ENCODE measurements at places on chromosomes 4 and X.

DNA sequence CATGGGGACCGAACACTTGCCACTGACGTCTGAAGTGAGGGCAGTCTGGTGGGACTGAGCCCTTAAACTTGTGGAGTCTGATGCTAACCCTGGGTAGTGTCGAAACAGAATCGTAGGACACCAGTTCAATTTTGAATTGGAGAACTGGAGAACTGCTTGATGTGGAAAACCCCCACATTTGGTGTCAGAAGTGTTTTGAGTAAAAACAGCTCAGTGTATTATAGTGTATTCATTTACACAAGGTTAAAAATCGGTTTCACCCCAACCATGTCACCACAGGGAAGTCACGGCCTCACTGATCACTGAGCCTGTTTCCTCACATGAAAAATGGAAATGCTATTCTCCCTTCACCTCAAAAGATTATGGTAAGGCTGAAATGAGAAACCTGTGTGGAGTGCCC, 21.9 kb downstream of the PIN4 start:
- DNase-seq: no peak

DNA sequence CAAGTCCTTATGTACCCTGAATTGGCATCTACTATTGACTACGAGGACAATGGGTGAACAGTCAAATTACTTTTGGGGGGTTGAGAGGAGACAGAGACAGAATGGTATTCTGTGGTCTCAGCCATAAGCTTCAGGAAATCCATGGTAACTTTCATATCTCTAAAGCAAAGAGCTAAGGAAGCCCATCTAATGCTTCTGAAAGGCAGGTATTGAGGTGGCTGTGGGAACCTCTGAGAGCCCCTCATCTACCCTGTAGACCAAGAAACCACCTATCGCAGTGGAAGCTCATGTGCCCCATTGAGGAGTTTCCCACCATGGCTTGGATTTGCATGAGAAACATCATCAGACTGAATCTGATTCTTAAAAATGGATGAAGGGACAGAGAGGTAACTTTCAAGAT, 23.1 kb upstream of the BMP2K start:
- DNase-seq: no peak

DNA sequence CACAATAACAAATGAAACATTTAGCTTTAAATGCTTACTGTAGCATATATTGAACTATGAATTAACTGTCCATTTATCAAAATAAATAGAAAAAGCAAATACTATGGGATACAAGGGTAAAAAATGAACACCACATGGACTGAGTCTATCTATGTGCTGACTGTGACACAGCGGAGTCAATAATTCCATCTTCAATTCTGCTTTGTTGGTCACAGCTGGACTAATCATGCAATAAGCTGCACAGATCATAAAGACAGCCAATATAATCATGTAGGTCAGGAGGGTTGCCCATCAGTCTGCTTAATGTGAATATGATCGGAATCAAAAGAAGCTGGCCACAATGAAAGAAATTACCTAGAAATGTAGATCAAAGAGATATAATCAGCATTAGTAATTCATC, 95.7 kb upstream of the FAM47A start:
- DNase-seq: no peak

GRCh38 chr4:115159141-115159540, 45.7 kb upstream of the NDST4 start:
- DNase-seq: no peak

DNA sequence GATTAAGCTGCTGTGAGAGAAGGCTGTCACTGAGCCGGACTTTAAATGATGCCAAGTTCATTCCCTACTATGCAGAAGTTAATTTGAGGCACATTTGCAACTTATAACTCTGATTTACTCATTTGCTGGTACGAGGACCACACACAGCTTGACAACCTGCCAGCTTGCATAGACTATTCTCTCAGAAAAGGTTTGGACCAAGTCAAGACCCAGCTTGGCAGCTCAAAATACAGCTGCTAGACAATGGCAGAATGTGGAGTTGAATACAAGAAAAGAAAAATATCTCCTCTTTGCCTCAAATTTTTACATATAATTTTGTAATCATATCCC, 338.9 kb downstream of the DHX15 start:
- no peak for DNase-seq

GRCh38 chrX:88416965-88417364, 330.1 kb upstream of the CPXCR1 start:
- no peak for DNase-seq

GRCh38 chr4:104752337-104752736, 257.6 kb upstream of the CXXC4 start:
- DNase-seq: no peak

GRCh38 chr4:73213916-73214653, 44.5 kb downstream of the ANKRD17 start:
- DNase-seq: no peak

DNA sequence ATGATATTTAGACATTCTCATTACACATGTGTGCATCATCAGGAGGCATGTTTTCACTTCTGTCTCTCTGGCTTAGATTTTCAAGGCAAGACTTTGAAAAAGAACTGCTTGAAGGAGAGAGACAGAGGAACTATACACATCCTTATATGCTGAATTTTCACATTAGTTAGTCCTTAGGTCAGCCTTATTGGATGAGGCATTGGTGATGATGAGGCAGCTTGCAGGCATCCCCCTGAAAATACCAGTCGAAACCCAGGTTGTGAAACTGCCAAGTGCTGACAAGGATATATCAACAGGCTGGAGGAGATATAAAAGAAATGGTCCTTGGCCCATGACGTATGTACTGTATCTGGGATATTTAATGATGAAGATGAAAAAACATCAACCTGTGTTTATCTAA, 297.2 kb upstream of the AADAT start:
- DNase-seq: no peak

Measured in CD4-positive, alpha-beta memory T cell (primary cell).